ENCODE measurements at places on chromosomes 6 and 20. TPM values are rescaled to one million over a fixed set of nuclear protein-coding genes. Genes with fewer than 3 reads are reported as not detected.

Gene EIF6
- polyA plus RNA-seq: 215 TPM

Gene VSTM2L
- polyA plus RNA-seq: 0.19 TPM

Gene ELOVL4
- 2.2 TPM for polyA plus RNA-seq

Gene TMEM244
- 0.21 TPM for polyA plus RNA-seq

Gene C6orf47
- 9.0 TPM for polyA plus RNA-seq
